ENCODE measurements at places on chromosomes 5 and 9.
A peak's percentile ranks its signal among the peaks of the same experiment; 100 is the strongest.

- no peak for DNase-seq
Measured at GRCh38 chr9:13974891-13975290, 339.1 kb downstream of the NFIB start.

DNA sequence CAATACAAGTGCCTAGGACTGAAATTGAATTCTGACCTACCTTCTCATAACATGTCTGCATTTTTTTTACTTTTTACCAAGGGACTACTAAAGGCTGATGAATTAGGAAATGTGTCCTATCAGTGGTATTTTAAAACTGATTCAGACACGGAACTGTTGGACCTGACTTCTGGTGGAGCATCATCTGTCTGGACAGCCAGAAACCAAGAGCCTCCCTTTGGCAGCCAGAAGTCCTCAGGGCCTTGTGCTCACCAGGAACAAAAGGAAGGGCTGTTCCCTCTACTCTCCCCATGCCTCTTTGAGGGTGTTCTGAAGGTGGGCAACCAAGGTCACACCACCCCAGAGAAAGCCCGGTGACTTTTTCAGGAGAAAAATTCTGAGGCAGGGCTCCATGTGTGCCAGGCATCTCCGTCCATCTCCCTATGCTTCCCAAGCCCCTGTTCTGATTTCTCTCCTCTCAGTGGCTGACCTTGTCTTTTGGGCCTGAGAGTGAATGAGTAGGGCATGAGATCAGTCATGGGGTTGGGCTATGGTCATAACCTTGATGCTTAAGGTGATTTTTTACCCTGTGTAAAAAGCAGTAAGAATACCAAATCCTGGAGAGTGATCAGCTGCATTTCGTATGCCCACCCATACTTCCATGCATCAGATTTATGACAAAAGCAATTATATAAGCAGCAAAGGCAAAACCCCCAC, 143.7 kb downstream of the SCAMP1 start:
- DNase-seq: no peak

DNA sequence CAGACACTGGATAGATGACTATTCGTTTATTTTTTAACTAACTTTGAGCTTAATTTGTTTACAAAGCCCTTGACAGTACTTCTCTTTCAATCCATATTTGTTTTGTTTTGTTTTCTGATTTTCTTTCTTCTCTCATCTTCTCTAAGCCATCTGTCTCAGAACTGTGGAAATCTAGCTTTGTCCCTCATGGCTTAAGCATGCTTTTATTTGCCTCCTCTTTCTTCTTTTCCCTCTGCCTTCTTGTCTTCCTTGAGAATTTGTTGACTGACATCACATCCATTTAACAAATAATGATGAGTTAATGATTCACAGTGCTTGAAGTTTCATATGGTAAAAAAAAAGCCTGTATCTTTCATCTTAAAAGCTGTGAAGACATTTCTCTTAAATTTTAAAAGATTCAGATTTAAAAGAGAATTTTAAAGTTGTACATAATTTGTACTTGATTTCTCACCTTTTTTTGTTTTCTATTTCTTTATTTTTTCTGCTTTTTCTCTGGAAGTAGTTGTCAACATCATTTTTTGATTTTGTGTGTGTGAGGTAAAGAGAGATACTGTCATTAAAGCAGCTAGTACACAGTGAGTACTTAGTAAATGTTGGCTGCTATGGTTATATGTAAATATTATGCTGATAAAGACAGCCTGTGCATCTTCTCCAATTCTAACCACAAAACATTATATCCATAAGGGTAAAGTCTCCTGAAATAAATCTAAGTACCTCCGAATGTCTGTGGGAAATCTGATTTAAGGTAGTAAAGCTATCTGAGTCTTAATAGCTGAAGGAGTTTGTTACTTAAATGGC, 13.9 kb upstream of the SGCD start:
- no peak for DNase-seq

GRCh38 chr9:107485458-107486043, 4.0 kb downstream of the KLF4 start:
- no peak for DNase-seq

DNA sequence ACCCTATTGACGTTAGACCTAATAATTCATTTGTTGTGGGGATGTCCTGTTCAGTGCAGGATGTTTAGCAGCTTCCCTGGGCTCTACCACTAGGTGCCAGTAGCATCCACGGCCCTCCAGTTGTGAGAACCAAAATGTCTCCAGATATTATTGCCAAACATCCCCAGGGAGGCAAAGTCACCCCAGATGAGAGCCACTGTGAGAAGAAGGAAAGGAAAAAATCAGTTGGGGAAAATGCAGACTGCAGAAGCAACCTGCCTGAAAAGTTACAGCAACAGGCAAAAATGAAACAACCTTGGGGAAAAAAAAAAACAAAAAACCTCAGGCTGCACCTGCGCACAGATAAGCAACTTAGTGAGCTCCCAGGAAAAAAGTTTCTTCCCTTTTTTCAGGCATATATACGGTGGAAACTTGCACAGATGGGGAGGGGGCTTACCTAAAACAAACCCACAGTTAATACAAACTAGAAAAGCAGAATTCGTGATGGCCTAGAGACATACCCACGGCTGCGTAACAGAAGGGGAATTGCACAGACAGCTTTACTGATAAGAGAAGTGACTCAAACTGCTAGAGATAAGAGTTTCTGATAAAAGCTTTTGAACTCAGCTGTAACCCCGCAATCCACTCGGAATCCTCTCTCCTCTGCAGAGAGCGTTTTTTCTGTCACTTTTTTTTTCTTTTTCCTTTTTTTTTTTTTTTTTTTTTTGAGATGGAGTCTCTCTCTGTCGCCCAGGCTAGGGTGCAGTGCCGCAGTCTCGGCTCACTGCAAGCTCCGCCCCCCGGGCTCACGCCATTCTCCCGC, 29.8 kb upstream of the FBP1 start:
- peak; percentile 50 for DNase-seq

GRCh38 chr5:171488876-171489275, 69.4 kb downstream of the FGF18 start:
- no peak for DNase-seq

- no peak for DNase-seq
Measured at GRCh38 chr5:66517351-66517750, 78.8 kb upstream of the MAST4 start.

- no peak for DNase-seq
Measured at GRCh38 chr9:7961076-7961475, 161.5 kb upstream of the DMAC1 start.

DNA sequence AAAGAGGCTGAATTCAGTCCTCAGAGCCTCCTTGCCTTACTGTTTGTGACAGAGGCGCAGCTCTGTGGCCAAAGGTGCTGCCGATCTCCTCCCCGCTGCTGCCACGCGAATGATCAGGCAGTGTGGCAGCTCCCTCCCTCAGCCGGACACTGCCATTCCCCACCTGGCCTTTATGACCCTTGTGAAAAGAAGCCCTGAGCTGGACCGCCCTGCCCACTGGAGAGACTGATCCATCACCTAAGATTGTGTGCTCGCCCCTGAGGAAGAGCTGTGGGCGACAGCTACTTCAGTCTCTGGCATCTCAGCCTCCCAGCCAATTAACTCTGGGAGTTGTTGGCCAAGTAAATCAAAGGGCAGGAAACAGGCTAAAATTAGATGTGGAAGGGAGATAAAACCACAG, 90.9 kb downstream of the CARTPT start:
- DNase-seq: no peak

DNA sequence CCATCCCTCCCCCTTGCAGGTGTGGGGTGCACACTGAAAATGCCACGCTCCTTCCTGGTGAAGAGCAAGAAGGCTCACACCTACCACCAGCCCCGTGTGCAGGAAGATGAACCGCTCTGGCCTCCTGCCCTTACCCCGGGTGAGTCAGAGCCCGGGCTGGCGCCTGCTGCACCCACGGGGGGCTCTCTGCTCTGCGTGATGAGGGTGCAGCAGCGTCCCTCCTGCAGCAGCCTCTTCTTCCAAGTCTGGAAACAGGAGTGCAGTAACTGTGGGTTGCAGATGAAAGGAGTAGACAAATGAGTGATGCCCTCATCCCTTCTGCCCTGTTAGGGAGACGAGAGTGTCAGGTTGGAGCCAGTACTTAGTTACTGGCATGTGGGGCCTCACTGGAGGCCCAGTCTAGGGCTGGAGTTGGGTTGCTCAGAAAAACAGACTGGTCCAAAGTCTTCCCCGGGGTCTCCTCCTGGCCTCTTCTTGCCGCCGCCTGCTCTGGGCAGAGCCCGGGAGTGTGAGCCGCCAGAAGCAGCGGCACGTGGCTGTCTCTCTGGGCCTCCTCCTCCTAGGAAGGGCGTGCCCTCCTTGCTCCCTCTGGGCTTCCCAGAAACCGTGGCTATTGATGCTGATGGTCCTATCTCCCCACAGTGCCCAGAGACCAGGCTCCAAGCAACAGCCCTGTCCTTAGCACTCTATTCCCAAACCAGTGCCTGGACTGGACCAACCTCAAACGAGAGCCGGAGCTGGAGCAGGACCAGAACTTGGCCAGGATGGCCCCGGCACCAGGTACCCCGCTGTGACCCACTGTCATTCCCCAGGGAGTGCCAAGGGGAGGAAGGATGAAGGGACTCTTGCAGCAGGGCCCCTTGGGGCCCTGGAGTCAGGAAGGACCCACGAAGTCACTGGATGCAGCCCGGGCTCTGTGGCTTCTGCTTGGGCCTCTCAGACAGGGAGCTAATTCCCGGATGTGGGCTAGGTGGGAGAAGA, 8.4 kb downstream of the GFI1B start:
- no peak for DNase-seq

DNA sequence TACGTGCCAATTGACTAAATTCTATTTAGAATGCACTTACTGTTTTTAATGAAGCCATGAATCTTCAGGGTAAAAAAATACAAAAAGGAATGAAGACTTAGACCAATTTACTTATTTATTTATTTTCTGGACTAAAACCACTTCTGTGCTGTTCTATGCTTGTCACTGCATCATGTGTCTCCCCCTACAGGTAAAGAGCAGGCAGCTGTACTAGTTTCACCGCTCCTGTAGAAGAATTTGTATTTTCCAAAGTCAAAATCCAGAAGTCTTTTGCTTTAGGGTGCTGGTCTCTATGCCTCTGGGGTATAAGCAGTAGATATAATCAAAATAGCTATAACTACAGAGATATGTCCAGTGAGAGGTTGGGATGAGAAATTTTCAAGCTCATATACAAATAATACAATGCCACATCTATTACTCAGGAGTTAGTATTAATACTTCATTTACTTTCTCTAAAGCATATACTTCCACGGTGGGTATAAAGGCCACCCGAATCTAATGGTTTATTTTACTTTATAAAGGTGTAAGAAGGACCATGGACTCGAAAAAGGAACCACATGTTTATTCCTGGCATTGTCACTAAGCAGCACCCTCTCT, 591.5 kb downstream of the RAB3C start:
- DNase-seq: no peak

GRCh38 chr5:144369006-144369405, 198.3 kb downstream of the KCTD16 start:
- DNase-seq: no peak

GRCh38 chr9:90569511-90569910, 73.1 kb downstream of the DIRAS2 start:
- DNase-seq: no peak

GRCh38 chr5:164671640-164672039, 1166.2 kb downstream of the MAT2B start:
- DNase-seq: no peak

DNA sequence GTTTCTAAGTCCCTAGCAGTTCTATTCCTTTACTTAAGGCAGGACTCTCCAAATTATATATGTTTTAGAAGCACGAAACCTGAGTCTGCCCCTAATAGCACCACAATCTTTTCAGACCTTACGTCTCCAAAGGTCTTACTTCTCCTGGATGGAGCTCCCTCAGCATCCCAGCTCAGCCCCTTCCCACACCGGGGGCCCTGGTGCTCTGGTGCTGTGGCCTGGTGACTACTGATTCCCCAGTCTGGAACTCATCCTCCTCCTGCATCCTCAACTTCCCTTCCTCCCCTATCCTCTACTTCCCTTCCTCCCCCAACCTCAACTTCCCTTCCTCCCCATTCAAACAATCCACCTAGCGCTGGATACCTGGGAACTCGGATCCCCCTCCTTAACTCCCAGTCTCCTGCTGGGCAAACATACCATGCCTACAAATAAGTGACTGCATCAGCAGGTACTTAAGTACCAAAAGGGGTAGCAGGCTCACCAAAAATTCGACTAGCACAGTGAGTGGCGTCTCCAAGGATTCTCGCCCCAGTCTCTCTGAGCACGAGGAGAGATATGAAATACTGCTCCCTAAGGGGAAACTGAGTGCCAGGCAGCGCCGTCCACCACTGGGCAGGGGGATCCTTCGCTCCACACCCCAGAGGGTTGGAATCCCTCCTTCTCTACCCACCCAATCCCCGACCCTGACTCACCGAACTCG, 831 bp downstream of the IGFBPL1 start:
- DNase-seq: no peak

- DNase-seq: peak; percentile 51
Measured at GRCh38 chr5:43514471-43514815, 505 bp downstream of the C5orf34 start.

DNA sequence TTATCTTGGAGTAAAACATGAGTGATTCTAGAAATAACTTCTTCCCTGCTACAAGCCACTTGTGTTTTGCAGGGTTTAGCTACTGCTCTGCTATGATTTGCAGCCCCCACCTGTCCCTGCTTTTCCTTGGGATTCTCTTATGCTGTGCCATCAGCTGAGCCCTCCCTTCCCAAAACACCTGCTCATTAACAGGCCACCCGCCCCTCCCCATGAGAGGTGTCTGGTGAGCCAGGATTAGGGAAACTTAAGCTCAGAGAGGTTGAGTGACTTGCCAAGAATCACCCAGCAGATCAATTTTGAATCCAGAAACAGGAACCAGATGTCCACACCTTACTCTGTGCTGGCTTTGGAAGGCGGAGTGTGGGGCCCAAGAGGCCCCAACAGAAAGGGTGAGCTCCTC, 111.7 kb upstream of the CXCL14 start:
- DNase-seq: no peak

DNA sequence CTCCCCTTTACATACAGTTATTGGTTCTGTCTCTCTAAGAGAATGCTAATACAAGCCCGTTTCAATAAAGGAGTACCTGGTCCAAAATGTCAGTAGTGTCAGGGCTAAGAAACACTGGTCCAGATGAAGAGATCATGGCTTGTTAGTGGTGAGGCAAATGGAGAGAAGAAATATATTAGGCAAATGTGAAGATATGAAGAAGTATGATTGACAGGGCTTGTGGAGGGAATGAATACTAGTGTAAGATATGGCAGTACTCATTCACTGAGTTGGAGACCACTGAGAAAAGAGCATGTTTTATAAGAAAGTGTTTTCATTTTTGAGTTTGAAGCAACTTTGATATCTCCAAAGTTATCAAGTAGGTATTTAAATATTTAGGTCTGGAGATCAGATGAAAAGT, 290.5 kb upstream of the MEF2C start:
- no peak for DNase-seq

GRCh38 chr9:21455320-21455719, 15.1 kb downstream of the IFNA1 start:
- no peak for DNase-seq

- DNase-seq: no peak
Measured at GRCh38 chr5:3118340-3118739, 366.9 kb upstream of the IRX2 start.

GRCh38 chr5:144117412-144117811, 53.0 kb downstream of the YIPF5 start:
- no peak for DNase-seq

GRCh38 chr5:177098470-177099141, 11.9 kb downstream of the FGFR4 start:
- no peak for DNase-seq
